CD4-positive, alpha-beta T cell (primary cell): ENCODE measurements at places on chromosomes 7 and 10.

DNA sequence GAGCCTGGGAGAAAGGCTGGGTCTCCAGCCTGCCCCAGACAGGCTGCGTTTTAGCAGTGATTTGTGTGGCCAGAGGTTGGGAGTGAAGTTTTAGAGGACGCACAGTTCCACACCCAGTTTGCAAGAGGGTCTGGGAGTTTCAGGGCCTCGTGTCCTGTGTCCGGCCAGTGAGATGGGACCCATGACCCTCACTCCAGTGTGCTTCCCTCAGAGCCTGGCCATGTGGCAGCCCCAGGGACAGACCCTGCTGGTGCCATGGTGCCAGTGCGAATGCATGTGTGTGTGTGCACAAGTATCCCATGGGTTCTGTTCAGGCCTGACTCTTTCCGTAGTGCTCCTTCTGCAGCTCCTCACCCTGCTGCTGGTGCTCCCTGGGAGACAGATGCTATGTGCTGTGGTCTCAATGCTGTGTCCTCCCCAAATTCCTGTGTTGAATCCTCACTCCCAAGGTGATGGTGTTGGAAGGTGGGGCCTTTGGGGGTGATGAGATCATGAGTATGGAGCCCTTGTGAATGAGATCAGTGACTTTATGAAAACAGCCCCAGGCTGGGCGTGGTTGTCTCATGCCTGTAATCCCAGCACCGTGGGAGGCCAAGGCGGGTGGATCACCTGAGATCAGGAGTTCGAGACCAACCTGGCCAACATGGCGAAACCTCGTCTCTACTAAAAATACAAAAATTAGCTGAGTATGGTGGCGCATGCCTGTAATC, 16.5 kb downstream of the ECHDC3 start:
- no peak for DNase-seq

- no peak for DNase-seq
Measured at GRCh38 chr10:101323495-101323894, 30.5 kb upstream of the BTRC start.

- no peak for DNase-seq
Measured at GRCh38 chr7:44141221-44141850, at the start of gene MYL7. Gene MYL7 (minus strand): TSS chr7:44141332. CDS start chr7:44141305, 27 bp downstream.

DNA sequence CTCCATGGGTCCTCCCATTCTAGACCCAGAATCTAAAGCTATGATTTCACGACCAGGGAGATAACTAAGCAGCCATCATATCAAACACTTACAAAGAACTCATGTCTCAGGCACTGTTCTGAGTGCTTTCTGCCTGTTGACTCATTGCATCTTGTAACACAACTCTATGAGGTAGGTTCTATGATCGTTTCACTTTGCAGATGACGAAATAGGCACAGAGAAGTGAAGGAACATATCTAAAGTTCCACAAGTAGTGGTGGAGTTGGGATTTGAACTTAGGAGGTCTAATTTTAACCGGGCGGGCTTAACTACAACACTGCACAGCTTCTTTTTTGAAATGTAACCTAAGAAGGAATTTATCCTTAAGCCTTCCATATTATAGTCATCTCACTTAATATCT, 2.9 kb downstream of the RBP4 start:
- DNase-seq, result no peak

GRCh38 chr7:1539882-1540775, 9.6 kb downstream of the MAFK start:
- no peak for DNase-seq

GRCh38 chr7:158047391-158048059, 540.1 kb downstream of the PTPRN2 start:
- DNase-seq, result no peak

GRCh38 chr7:92682330-92682729, 92.1 kb upstream of the FAM133B start:
- DNase-seq, result no peak

- no peak for DNase-seq
Measured at GRCh38 chr10:62626079-62626478, 178.4 kb upstream of the ADO start.

- no peak for DNase-seq
Measured at GRCh38 chr7:121831351-121831750, 41.6 kb upstream of the PTPRZ1 start.

DNA sequence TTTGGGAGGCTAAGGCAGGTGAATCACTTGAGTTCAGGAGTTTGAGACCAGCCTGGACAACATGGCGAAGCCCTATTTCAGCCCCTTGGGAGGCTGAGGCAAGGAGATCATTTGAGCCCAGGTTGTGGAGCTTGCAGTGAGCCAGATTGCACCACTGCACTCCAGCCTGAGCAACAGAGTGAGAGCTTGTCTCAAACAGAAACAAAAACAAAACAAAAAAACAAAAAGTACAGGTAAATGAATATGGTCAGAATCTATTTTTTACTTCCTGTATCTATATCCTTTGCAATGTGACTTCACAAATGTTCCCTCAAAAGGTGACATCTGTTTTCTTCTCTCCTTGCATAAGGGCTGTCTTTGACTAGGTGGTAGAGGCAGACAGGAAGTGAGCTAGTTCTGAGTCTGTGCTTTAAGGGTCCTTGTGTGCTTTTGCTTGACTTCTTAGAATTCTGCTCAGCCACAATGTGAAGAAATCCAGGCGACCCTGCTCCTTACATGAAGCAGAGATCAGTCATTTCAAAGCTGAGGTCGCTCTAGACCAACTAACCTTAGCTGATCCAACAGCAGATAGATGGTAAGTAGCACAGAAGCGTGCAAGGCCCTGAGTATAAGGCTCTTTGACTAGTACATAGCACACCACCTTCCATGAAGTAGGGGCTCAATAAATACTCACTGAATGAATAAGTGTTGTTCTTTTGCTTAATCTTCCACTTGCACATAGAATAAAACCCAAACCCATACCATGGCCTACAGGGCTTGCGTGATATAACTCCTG, 423.2 kb upstream of the PCDH15 start:
- DNase-seq, result no peak

- DNase-seq, result no peak
Measured at GRCh38 chr7:112336936-112337576, 113.2 kb upstream of the IFRD1 start.

- no peak for DNase-seq
Measured at GRCh38 chr7:88040694-88041093, 106.6 kb downstream of the ADAM22 start.
